Activated CD4-positive, alpha-beta T cell treated with anti-CD3 and anti-CD28 coated beads for 4 hours (primary cell): ENCODE measurements at places on chromosomes 7 and 10.

DNA sequence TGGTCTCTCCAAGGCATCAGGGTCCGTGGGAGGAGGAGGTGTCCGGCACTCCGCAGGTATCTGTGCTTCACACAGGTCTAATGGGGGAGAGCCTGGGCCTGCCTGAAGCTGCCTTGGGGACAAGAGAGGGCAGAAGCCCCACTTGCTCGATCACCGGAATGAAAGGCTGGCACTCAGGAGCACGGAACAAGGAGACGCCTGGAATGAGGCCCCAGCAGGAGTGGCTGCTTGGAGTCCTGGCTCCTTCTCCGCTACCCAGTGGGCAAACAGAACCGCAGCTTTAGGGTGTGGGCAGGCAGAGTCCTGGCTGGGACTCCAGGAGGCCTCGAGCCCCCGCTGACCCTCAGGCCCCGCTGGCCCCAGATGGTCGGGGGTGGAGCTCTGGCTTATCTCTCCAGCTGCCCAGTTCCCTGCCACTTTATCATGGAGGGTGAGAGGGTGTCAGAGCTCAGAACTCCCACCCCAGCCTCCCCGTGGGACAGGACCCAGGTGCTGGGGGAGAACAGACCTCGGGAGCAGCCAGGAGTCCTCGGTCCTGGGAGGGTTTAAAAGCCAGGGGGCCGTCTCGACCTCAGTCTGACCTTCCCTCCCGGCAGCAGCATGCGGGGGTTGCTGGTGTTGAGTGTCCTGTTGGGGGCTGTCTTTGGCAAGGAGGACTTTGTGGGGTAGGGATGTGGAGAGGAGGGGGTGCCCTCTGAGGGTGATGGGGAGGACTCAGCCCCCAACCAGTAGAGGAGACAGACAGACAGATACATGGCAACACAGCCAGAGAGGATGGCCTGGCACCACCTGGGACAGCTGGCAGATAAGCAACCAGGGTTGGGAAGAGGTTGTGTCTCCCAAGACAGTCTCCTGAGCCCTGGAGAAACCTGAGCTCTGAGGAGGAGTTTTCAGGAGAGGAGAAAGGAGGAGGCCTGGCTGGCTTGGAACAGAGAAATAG lies at the start of gene CPA1:
TSS of gene CPA1 (plus strand) at position 574 of the 940 bp plus-strand sequence. CDS start at position 601, 27 bp downstream.
- no peak for DNase-seq

- DNase-seq, result no peak
Measured at GRCh38 chr7:22173685-22174573, 183.0 kb downstream of the RAPGEF5 start.

DNA sequence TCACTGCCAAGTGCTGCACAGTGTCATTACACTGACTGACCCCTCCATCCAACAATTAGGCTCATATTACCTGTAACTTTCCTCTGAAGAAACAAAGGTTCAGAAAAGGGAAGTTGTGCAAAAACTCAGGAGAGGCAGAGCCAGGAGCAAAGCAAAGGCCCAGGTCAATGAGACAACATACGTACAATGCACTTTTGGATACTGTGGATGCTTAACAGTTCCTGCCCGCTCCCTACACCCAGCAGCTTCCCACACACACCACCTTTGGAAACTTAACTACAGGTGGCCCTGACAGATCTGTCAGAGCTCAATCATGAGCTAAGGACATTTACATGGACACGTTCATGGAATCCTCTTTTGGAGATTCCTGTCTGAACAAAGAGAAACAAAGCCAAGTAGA lies 515.9 kb downstream of the GRID1 start:
- no peak for DNase-seq

- DNase-seq, result no peak
Measured at GRCh38 chr10:129056734-129057689, 410.0 kb upstream of the MGMT start.
